Activated naive CD4-positive, alpha-beta T cell (primary cell): ENCODE measurements at places on chromosomes 1 and 21.

GRCh38 chr1:55334797-55335196 is 119.6 kb upstream of the USP24 start:
- DNase-seq: no peak

DNA sequence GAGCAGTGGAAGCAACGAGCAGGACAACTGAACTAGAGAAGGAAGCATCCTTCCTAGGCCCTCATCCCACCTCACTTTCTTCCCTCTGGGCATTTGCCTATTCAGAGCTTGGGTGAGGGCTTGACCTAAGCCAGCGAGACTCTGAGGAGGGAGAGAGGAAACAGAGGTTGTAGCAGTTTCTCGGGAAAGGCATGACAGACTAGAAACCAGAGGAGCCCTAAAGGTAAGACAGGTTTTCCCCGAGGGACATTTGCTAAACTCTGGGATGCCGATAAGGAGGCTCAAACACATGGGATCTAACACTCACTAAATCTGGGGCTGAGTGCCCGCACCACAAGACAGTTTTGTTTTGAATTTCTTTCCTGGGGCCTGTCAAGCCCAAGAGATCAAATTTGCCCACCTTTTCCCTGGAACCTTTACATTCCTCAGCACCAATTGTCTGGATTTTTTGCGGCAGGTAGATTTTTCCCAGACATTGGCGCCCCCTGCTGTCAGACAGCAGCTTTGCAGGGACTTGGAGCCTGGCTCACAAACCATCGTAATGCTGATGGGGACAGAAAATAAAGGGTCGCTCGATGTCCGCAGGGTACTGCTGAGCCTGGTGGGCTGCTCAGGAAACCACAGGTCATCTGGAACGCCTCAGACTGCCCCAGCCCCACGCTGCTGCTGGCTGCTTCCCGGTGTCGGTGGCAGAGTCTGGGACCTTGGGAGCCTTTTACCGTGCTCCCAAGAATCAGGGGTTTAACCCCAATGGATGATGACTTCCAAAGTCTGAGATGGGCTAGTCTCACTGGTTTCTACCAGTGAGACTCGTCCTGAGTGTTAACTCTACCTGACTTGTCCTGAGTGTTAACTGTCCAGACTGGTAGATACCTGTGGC is 23.4 kb upstream of the TSPAN2 start:
- peak; percentile 52 for DNase-seq

GRCh38 chr21:46156378-46156645 is 933 bp upstream of the FTCD start:
- DNase-seq: no peak

GRCh38 chr1:181551249-181551648 is 67.9 kb downstream of the CACNA1E start:
- no peak for DNase-seq

GRCh38 chr1:63327417-63328054 is 5.2 kb downstream of the FOXD3 start:
- DNase-seq: no peak

DNA sequence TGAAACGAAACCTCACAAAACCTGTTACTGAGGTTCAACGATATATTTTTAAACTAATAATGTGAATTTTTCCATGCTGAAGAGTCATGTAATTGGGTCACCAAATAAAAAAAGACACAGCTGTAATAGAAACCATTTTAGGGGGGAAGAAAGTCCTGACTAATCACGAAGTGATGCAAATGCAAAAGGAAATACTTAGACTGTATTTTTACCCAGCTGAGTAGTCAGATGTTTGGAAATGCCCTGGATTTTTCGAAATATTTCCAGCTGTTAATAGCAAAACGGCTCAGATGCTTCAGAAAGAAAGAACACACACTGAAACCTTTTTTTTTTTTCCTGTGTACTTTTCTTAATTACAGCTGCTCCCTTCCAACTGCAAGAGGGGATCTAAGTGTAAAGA is 210.3 kb downstream of the SETD4 start:
- no peak for DNase-seq

GRCh38 chr1:164769486-164770130 is 210.6 kb downstream of the PBX1 start:
- DNase-seq: no peak

- no peak for DNase-seq
These were observed 80.1 kb upstream of the ZC3H11B start for GRCh38 chr1:219692981-219693380.

DNA sequence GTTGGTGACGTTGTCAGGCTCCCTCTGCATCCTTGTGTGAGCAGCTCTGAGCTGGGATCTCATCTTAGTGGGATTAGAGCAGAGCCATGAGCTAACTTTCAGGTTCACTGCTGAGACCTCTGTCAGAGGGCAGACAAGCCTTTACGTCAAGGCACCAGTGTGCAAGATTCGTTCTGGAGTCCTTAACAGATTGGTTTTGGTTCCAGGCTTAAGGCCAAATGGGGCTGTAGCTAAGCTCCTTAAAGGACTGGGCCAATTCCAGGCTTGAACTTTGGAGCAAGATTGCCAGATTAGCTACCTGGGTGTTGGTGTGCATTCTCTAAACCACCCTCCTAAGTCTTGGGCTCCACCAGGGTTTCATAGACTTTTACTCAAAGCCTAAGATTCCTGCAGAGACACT is 52.6 kb upstream of the PDC start:
- DNase-seq: no peak

- no peak for DNase-seq
These were observed 136.1 kb upstream of the HOOK1 start for GRCh38 chr1:59678493-59679228.

- no peak for DNase-seq
These were observed 142.8 kb downstream of the ETS2 start for GRCh38 chr21:38948377-38949069.

DNA sequence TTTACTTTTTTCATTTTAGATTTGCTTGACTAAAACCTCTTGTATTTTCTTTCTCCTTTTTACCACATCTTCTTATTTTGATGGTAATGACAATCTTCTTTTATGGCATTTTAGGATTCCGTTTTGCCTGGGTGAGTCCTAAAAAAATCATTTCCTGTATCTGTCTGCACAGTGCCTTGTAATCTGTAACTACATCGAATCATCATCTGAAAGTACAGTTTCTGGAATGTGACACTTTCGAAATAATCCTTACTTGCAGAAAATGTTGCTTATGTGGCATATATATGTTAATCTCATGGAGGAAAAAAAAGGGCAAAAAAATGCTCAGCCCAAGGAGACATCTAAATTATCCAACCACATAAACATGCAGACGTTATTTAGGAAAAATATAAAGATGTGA is 29.0 kb downstream of the GREM2 start:
- DNase-seq: no peak

DNA sequence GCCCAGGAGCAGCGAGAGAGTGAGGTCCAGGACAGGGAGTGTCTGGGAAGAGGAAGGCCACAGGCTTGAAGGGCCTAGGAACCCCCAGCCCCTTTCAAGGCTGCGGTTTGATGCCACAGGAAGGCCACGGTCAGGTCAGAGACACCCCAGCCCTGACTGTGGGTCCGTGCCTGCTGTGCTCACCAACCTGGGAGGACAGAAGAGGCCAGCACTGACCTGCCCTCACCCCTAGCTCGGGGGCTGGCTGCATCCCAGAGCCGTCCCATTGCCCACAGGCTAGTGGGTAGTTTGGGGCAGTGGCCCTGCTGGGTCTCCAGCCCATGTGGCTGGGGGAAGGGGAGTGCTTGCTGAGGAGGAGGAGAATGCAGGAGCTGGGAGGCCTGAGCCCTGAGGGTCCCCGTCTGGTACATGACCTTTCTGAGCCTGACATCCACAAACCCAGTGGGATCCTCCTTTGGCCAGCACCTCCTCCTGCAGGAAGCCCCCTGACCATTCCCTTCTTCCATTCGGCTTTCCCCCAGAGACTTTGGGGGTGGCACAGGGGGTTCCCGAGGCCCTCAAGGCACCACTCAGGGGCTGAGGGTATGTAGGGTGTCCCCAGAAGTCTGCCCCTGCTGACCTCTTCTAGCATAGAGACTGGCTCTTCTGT is 54.3 kb downstream of the WNT9A start:
- DNase-seq: no peak

DNA sequence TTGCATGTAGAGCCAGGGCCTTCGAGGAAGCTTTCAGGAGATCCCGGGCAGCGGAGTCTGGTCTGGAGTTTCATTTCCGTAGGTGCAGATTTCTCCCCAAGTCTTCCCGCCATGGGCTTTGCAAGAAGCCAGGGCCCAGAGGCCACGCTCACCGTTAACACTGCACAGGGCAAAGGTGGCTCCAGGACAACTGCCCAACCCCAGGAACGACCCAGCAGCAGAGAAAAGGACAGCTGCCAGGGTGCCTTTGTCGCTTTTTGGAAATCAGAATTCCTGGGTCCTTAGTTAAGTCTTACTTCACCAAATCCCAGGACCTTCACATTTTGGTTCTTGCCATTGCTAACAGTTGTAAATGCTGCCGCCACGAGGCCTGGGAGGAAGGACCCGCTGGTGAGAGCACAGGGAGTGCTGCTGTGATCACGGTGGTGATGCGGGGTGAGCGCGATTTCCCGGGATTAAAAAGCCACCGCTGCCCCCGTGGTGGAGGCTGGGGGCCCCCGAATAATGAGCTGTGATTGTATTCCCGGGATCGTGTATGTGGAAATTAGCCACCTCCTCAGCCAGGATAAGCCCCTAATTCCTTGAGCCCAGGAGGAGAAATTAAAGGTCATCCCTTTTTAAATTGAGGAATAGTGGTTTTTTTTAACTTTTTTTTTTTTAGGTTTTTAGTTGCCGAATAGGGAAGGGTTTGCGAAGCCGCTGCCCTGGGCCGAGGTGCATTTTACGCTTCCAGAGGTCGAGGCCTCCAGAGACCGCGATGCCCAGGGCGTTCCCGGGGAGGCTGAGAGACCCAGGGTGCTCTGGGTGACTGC is 8.2 kb downstream of the SIM2 start:
- DNase-seq: no peak

GRCh38 chr1:223142795-223143536 is at the start of gene TLR5:
TLR5 (minus strand) TSS chr1:223143248; CDS start chr1:223113031, 30,217 bp downstream.
- DNase-seq: peak; percentile 90

DNA sequence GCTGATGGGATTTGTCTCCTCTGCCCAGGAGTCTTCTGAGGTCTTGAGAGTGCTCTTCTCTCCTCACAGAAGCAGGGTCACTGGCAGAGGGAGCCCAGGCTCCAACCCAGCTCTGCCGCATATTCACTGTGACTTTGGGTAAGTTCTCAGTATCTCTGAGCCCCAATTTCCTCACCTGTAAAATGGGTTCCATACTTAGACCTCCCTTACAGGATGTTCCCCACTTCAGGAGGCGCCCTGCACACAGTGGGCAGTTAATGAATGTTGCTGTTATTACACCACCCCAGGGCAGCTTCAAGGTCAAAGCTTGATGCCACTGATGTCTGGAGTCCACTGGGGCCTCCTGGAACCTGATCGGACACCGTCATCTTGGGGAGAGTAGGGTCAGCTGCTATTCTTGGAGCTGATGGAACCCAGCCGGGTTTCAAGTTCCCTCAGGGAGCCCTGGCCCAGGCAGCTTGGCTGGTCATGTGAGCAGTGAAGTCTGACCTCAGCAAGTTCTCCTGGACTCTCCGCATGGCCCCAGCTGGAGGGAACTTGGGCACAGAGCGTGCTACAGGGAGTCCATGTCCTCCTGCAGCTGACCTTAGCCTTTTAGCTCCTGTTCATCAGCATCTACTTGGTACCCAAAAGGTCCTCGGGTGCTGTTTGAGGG is 21.8 kb downstream of the COA7 start:
- no peak for DNase-seq

GRCh38 chr1:6581561-6582305 is 1.9 kb downstream of the ZBTB48 start:
- no peak for DNase-seq

GRCh38 chr1:23400324-23401114 is 24.0 kb downstream of the TCEA3 start:
- no peak for DNase-seq

DNA sequence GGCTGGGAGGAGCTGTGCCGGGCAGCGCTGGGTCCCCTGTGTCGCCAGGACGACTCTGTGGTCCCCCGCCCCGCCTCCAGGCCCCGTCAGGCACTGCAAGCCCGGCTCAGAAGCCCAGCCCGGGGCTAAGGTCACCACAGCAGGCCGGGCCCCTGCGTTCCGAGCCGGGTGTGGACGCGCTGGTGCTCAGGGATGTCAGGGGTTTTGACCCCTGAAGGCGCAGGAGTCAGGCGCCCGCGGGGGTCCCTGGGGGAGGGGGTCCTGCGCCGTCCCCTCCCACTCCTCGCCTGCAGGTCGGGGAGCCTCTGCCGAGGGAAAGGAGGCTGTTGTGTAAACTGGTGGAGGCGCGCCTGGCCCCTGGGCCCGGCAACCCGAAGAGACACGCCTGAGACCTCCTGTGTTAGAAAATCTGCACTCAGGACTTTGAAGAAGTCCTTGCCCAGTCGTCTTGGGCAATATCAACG is 23.7 kb upstream of the TMEM54 start:
- DNase-seq: no peak

DNA sequence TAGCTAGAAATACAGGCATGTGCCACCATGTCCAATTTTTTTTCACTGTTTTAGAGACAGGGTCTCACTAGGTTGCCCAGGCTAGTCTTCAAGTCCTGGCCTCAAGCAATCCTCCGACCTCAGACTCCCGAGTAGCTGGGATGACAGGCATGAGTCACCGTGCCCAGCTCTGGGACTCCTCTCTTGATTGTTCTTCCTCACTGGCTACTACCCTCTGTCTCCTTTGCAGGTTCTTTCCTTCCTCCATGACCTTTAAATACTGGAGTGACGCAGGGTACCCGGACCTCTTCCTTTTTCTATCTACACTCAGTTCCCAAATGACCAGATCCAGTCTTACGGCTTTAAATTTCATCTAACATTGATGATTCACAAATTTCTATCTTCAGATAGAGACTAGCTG is 34.9 kb downstream of the ASH1L start:
- no peak for DNase-seq

DNA sequence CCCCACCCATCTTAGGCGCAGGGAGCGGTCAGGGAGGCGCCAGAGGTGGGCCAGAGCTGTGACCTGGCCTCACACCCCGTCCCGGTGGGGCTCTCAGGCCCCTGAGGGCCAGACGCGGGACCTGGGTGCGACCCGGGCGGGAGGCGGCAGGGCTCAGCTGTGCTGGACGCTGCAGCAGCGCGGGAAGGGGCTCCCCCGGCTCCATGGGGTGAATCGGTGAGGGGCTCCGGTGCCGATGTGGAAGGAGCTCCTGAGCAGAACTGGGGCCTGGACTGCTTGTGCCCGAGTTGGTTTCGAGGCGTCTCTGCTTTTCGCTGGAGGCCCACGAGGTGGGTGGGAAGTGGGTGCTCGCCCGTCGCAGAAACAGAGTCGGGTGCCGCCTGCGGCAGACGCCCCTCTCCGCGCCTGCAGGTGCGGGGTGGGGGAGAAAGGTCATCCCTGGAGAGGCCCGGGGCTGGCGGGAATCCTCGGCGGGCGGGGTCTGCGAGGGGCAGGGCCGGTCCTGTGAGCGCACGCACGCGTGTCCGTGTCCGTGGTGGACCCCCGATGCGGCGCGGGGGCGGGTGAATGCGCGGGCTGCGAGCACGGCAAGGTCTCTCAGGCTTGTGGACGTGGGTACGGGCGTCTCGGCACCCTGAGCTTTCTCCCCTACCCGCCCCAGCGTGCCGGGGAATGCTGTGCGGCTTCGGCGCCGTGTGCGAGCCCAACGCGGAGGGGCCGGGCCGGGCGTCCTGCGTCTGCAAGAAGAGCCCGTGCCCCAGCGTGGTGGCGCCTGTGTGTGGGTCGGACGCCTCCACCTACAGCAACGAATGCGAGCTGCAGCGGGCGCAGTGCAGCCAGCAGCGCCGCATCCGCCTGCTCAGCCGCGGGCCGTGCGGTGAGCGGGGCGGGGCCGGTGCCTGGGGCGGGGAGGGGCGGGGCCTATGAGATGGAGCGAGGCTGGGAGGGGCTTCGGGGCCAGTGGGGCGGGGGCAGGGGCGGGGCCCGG is 20.4 kb downstream of the AGRN start:
- DNase-seq: peak; percentile 66
